Iris pigment epithelial cell (primary cell): ENCODE measurements at places on chromosomes 7 and 10.

- DNase-seq, result no peak
Measured at GRCh38 chr10:118520116-118520742, 75.2 kb downstream of the PRLHR start.

DNA sequence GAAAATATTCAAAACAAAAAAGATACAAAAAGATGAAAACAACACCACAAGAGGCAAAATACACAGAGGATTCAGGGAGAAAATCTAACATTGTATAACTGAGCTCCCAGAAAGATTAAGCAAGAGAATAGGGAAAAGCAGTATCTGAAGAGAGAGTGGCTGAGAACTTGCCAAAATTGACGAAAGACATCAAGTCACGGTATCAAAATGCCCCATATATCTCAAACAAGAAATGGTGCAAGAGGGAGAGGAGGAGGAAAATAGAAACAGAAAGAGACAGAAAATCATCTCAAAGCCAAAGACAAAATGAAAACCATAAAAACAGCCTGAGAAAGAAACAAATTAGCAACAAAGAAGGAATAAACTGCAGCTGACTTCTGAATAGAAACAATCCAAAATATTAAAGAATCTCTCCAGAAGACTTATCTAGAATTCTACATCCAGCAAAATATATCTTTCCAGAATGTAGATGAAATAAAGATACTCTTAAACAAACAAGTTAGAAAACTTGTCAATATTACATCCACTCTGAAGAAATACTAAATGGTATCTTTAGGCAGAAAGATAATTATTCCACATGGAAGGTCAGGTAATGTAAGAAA is 5.5 kb downstream of the USP6NL start:
- no peak for DNase-seq

DNA sequence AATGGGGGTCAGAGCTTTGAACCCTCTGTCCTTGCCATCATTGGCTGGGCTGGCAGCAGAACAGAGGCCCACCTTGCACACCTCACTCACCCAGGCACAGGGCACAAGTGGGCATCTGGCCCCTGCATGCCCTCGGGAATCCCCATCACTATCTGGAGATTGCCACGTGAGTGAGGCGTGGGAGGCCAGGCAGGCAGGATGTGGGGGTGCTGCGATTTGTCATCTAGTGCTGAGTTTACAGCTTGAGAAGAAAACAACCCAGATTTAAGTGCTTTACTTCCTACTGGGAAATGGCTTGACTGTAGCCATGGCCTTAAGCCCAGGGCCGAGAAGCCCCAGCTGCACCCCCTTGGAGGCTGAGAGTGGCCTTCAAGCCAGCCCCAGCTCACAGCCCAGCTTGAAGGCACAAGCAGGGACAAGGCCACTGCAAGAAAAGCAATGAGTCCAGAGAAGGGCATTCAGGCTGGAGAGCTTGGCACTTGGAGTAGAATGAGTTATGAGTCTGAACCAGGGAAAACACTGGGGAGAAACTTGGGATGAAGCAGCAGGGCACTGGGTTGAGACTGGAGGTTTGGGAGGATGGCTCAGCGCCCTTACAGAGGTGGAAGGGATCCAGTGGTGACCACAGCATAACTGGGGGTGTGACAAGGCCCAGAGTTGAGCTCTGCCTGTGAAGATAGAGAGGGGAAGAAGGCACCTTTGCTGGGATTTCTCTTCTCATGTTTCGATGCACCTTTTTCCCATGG is 123.0 kb downstream of the CXCL12 start:
- peak; percentile 6 for DNase-seq

DNA sequence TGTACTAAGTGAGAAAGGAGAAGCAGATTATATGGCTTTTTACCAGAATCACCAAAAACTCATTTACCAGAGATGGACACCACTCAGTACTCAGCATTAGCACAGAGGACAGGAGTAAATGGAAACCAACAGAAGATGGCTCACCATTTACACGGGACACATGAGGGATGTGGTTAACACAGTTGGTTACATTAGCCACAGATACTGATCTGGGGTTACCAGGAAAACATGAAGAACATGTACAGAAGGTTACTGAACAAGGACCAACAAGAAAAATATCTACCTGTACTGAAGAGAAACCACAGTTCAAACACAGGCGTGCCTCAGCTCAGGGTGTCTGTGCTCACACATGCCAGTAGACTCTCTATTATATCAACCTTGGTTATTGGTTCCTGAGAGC is 1285.8 kb upstream of the SORCS1 start:
- no peak for DNase-seq

- DNase-seq, result no peak
Measured at GRCh38 chr7:15096853-15097252, 194.3 kb upstream of the DGKB start.

GRCh38 chr10:78894089-78894840 is 174.5 kb upstream of the ZMIZ1 start:
- DNase-seq, result no peak

- DNase-seq, result no peak
Measured at GRCh38 chr10:118968060-118968459, 61.5 kb upstream of the NANOS1 start.

- DNase-seq, result peak; percentile 33
Measured at GRCh38 chr10:89210794-89211425, 3.8 kb upstream of the CH25H start.
